ENCODE measurements at places on chromosomes 2 and 18. TPM values are rescaled to one million over a fixed set of nuclear protein-coding genes. Genes with fewer than 3 reads are reported as not detected.

GRCh38 chr2:42510608-42511243 is 16.9 kb upstream of the KCNG3 start:
- DNase-seq: no peak

DNA sequence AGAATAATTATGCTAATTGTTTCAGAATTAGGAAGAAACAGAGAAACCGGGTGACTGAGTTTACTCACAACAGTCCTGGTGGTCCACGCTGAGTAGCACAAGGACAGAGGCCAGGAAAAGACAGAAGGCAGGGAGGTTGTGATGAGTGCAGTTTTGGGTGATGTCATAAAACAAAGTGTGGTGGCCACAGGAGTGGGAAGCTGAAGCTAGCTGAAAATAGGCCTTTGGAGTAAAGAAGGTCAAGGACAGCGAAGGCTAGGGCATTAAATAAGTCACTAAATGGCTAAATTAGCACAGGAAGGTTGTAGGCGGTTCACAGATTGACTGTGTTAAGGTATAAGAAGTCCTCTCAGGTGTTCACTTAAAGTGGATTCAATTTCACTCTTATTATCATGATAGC is 120.9 kb upstream of the TTN start:
- DNase-seq: no peak

DNA sequence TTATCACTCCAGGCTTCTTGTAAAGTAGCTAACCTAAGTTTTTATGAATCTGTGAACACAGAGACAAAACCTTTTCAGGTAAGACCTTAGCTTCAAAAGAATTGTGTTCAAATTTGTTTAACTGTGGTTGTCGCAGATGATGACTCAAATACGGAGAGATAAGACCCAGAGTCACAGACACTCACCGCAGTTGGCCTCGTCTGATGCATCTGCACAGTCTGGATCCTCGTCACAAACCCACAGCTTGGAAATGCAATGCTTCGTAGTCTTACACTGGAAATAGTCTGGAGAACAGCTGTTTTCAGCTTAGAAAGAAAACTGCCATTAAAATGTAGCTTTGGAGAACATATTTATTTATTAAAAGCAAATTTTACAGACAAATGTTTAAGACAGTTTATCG is 1662.1 kb upstream of the NXPH2 start:
- DNase-seq: no peak

DNA sequence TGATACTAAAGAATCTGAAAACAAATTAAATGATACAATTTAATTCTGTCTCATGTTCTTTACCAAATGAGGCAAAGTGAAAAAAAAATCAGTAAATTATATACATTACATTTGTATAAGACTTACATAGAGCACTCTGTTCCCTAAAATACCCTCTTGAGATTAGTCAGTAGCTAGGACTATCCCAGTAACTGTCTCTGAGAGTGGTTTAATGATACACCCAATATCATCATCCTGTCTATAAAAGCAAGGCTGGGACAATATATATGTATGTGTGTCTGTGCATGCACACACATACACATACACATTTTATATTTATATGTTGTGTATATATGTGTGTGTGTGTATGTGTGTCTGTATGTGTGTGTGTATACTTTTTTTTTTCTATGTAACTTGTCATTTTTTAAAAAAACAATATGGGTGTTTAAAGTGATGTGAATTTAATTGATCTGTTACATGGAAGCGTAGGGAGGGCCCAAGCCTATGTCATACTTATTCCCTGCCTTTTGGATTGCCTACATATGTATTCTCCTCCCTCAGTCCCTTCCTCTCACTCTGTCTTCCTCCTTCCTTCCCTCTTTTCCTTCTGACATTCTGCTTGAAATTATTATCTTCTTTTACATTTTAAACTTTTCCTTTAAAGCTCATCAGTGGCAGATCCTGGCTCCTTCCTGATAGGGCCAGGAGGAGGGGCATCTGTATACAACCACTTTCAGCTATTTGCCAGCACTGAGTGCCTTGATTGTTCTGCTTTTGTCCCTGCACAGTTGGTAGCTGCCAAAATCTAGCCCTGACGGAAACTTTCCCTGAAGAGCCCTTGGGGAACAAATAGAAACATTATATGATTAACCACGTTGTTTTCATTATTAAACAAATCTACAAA is 6.8 kb downstream of the ASXL3 start:
- no peak for DNase-seq

DNA sequence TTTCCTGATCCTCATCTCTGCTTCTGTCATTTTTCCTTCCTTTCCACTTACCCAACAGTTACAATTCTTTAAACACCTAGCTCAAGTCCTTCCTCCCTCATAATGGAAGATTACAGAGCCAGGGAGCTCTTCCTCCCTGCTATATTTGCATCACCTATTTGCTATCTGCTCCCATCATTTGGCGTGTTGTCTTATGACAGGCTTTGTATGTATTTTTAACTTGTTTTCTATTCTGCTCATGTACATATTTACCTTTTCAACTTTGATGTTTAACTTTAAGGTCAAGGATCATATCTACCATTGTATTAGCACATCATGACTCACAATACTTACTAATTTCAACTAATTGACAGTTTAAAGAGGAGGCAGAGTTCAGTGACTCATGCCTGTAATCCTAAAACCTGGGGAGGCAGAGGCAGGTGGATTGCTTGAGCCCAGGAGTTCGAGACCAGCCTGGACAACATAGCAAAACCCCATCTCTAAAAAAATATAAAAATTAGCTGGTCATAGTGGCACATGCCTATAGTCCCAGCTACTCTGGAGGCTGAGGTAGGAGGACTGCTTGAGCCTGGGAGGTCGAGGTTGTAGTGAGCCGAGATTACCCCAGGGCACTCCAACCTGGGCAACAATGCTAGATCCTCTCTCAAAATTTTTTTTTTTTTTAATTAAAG is 308.0 kb upstream of the STON1 start:
- no peak for DNase-seq

DNA sequence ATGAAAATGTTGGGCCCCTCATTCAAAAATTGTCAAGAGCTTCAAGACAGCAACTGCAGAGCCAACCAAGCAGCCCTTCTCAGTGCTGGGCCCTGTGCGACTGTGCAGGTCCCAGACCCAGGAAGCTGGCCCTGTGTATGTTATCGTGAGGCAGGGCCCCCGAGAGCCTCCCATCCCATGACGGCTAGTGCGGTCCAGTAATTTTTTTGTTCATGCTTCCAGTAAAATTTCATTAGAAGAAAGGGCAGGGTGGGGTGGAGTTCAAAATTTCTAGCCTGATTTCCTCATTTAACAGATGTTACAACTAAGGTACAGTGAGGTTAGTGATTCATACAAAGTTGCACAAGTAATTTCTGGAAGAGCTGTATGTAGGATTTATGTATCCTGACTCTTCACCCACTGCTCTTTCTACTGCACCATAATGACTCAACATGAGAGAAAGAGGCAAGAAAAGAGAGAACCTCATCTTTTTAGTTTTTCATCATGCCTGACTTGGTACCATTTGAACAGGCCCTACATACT is 105.5 kb downstream of the ZEB2 start:
- no peak for DNase-seq

DNA sequence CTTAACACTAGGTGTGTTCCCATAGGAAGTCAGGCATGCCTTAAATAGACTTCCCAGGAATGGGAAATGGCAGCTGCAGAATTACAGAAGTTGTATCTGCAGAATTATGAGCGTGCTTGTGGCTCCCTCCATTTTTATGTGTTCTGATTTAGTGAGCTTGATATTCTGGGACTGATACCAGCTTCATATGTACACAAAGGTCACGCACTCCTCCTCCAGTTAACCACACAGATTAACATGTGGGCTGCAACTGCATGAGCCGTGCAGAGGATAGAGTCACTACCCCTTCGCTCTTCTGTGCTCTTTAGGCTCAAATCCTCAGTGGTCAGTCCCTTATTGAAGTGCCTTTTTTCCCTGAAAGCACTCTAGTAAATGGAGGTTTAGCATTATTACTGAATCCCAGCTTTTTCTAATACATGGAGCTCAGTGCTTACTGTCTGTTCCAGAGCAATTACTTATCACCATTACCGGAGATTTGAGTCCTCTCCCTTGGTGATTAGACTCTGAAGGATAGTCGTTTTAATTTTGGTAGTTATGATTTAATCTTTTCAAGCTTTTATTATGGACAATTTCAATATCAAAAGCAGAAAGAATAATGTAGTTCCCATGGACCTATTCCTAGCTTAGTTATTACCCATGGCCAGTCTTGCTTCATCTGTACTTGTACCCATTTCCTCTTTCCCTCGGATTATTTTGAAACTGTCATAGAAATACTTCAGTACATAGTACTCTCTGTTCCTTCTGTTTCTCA is 238.3 kb downstream of the PRKCE start:
- no peak for DNase-seq

GRCh38 chr2:75892490-75892889 is 181.8 kb upstream of the GCFC2 start:
- no peak for DNase-seq

DNA sequence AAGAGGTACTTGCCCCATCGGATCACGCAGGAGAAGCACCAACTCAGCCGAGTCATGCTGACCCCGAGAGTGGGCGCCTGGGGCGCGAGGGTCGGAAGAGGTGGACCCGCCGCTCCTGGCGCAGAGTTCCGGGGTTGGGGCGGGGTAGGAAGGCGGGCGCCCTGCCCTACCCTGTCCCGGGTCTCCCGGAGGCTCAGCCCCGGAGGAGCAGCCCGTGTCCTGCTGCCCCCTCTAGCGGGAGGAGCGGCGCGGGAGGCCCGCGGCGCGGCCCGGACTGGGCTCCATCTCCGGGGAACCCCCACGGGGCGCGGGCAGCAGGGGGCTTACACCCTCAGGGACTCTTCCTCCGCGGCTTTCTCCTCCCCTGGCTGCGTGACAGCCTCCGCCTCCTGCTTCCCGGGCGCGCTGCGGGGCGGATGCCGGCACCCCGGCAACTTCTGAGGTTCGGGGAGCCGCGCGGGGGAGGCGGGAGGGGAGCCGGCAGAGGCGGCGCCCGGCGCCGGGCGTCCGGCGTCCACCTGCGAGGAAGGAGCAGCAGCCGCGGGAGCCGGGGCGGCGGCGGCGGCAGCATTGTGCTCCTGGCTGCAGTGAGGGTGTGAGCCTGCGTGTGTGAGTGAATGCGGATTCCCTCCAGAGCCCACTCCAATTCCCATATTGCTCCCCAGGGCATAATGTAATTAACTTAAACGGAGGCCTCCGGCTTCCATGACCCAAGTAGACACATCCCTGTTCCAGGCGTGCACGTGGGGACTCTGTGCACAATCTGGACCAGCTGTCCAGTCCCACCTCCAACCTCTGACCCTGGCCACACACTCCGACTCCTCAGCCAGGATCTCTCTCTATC is 7.6 kb upstream of the TNS1 start:
- DNase-seq: peak; percentile 58

DNA sequence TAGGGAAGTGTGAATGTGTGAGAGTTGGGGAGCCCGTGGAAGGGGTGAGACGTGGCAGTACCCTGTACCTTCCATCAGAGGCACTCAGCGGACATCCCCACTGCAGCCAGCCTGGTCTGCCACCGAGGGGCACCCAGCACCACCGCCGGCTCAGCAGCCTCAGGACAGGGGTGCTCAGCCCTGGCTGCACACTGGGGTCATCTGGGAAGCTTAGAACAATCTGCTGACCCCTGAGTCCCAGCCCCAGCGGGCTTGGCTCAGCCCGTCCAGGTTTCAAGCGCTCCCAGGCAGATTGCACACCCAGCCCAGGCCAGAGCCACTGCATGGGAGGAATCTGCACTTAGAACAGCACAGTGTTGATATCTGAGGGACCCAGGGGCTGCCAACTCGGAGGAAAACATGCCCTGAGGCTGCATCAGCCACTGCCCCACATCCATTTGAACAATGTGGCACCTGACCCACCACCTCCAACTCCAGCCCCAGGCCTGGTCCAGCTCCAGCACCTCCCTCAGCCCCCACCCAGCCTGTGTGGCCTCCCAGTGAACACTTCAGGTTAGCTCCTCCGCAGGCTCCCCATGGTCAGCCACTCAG is 147.1 kb upstream of the OTOS start:
- no peak for DNase-seq

GRCh38 chr2:219308142-219309101 is 779 bp downstream of the PTPRN start:
- DNase-seq: no peak

DNA sequence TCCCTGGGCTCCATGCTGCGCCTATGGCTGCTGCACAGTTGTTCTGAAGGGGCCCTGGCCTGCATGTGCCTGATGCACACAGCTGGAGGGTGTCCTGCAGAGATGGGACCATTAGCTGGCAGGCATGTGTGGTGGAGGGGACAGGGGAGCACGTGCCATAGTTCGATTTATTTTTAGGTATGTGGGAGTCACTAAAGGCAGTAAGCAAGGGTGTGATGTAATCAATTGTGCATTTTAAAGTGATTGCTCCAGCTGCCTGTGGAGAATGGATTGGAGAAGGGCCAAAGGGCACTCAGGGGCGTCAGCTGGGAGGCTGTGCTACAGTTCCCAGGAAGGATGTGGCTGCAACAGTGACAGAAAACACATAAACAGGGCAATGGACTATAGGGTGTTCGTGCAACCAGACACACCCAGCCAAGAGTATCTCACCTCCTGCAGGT is 205.1 kb downstream of the ARL4C start:
- no peak for DNase-seq

DNA sequence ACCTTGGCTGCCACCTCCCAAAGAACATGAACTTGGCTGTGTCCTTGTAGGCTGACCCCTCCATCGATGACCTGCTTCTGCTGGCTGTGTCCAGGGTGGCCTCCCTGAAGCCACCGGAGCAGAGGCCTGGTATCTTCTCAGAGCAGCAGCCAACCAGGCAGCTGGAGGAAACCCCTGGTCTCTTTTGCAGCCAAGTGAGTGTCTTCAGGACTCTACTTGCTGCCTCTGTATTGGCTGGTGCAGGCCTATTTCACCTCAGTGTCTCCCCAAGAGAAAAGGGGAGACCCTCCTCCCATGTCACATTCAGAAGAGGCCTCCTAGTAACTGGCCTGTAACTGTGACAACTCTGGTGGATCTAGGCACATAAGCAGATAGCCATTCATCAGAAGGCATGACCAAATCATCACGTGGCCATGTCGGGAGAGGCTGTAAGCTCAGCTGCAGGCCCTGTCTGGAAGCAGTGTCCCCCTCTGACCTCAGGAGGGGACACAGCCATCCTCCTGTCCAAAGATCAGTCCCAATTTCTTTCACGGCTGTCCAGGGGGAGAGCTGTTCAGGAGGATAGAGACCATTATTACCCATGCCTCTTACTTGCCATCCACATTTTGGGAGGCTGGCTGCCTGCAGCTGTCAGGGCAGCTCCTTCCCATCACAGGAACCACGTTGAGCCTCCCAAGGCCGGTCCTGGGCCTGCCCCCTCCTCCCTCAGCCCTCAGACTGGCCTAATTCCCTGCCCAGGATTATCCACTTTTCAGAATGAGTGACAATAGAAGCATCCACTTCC is 20.9 kb upstream of the ROCK2 start:
- no peak for DNase-seq

- no peak for DNase-seq
These were observed 129.7 kb upstream of the MGAT5 start for GRCh38 chr2:134124047-134124753.

DNA sequence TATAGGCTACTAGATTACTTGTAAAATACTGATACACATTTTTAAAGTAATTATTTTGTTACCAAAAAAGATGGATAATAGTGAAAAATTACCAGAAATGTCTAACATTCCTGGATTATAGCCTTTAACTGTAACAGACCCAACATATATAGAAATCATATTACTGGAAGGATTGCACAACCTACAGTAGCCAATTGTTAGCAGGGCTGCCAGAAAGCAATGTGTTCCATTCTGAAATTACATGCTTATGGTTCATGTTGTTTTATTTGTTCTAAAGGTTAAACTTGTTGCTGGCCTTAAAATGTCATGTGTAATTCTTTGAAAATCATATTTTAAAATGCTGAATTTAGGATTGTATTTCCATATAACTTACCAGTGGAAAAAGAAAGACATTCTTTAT is 793.6 kb upstream of the ACVR2A start:
- DNase-seq: no peak

MXD1 gene
- 81.6 TPM for total RNA-seq

CPLX4 gene
- total RNA-seq: not detected

AQP12B gene
- total RNA-seq: 2.5 TPM
